ENCODE measurements at places on chromosomes 11 and 22.

DNA sequence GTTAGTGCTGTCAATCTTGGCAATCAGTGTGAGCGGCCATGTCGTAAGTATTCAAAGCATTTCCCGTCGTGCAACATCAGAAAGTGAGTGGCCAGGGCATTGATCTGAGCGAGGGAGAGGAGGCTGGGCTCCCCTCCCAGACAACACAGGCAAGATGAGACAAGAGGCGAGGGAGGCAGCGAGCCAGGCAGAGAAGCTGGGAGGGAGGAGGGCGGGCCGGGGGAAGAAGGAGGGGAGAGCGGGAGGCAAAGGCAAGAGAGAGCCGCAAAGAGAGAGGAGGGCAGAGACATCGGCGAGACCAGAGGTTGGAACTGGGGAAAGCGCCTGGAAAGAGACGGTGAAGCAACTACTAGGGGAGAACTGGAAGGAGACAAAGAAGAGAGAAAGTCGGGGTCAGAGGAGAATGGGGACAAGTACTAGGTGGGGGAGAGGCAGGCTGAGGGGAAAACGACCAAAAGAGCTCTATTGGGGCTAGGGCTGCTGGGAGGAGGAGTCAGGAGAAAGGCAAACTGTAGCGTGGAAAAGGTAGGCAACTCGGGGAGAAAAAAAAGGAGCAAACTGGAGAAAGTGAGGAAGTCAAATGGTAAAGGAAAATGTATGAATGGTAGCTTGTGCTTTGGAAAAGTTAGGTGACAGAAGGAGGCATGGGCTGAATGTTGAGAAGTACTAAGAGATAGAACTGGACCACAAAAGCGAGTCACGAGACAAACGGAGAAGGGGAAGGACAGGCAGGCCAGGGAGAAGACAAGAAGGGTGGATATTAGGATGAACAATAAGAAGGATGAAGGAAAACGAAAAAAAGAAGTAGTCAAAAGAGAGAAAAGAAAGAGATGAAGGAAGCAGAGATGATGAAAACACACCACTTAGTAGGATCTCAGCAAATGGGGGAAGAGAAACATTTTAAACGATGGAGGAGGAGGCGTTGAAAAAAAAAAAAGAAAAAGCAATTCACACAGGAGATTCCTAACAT is 130.5 kb upstream of the C11orf58 start:
- no peak for DNase-seq

DNA sequence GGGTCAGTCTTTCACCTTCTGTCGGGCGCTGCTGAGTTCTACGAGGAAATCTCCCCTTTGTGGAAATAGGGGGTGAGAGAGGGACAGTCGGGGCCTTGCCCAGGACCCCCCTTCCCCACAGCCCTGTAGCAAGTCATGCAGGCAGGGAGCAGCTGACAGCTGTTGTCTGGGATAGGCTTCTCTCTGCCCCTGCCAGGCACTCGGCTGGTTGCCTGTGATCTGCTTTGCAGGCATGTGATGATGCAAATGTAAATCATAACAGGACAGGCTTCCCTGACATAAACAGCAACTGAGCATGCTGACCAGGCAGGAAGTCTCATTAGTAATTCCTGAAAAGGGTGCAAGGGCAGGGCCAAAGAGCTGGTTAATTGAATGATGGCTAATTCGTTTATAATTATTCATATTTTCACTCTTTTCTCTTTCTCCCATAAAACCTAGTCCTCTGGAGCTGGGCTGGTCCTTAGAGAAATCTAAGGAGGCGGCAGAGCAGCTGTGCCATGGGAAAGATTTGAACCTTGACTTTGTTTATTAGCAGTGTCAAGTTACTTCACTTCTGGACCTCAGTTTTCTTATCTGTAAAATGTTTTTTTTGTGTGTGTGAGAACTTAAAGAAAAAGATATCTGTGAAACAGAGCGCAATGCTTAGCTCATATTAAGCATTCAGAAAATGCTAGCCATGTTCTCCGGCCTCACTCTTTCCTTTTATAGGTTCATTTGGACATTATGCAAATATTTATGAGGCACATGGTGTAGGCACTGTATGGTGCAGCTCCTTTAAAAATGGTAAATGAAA is 129.7 kb downstream of the LDLRAD3 start:
- DNase-seq: no peak

DNA sequence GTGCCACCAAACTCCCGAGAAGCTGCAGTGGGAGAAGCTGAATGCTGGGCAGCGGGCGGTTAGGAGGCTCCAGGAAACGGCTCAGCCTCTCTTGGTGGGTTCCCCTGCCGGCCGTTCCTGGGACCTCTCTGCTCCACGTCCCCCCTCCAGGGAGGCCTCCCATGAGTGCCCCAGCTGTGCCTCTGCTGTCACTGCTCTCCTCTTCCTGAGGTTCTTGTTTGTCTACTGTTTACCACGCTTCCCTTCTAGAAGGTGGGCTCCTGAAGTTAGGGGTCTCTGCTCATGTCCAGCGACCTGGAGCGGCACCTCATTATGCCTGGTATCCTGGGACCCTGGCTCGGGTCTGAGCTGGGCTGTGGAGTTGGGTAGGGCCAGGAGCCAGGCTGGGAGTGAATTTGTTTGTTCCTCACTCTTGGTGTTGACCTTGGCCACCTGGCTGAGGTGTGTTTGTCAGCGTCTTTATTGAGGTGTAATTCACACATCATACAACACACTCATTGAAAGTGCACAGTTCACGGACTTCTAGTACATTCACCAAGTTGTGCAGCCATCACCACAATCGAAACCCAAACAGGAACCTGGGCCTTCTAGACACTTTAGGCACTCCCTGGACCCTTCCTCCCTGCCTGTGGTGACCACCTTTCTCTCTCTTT is 37.8 kb upstream of the GRAMD4 start:
- DNase-seq: no peak

GRCh38 chr11:128621601-128622501 is 34.5 kb upstream of the ETS1 start:
- DNase-seq: no peak

GRCh38 chr11:18770479-18771125 is 21.0 kb downstream of the PTPN5 start:
- no peak for DNase-seq

GRCh38 chr11:69159150-69159852 is 3.6 kb downstream of the SMIM38 start:
- no peak for DNase-seq

- DNase-seq: no peak
These were observed 36.7 kb downstream of the ARHGAP20 start for GRCh38 chr11:110675548-110675947.

GRCh38 chr11:62340269-62340901 is 3.1 kb downstream of the ASRGL1 start:
- DNase-seq: no peak

GRCh38 chr11:67366961-67367760 is 6.2 kb downstream of the CLCF1 start:
- DNase-seq: no peak

DNA sequence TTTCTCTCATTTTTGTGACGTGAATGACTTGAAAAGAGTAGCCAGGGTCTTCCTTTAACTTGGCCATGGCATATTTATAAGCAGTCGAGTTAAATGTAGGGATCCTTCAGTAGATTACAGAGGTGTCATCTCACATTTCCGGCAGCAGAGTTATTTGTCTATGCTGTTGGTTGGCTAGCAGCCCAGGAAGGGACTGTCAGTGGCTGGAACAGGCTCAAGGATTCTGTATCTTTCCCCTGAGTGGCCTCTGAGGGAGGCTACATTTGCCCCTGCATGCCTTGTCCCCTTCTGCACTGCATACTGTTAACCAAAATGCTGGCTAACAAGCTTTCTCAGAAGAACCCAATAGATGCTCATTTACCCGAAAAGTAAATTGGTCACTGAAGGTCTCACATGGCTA is 187.6 kb downstream of the PGR start:
- no peak for DNase-seq

GRCh38 chr22:43909708-43910107 is 13.9 kb upstream of the PNPLA3 start:
- no peak for DNase-seq

- DNase-seq: no peak
These were observed 831 bp upstream of the TMEM135 start for GRCh38 chr11:87036756-87037449.

DNA sequence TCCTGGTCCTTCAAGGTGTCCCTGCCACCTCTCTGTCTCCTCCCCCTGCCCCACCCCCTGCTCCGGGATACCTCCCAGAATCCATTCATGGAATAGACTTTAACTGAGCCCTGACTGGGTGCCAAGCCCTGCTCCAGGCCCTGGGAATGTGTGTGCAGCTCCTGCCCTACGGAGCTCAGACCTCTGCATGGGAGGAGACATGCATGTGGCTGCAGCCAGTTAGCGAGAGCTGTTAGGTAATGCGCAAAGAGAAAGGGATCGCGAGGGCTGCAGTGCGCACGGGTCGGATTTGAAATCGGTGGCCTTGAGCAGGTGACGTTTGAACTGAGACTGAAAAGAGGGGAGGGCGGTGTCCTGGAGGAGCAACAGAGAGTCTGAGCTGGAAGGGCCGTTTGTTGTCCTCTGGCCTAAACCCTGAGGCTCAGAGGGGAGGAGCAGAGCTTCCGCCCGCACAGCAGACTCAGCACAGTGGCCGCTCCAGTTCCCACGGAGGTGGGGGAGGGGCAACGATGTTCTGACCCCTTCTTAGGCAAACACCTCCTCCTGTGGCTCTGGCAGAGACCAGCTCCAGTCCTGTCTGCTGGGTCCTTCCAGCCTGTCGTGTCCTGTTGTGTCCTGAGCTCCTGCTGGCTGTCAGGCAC is 19.8 kb upstream of the LRRC10B start:
- no peak for DNase-seq

GRCh38 chr11:96319898-96320656 is 22.9 kb downstream of the MAML2 start:
- DNase-seq: no peak

GRCh38 chr11:8333811-8334401 is 70.2 kb upstream of the LMO1 start:
- DNase-seq: no peak

DNA sequence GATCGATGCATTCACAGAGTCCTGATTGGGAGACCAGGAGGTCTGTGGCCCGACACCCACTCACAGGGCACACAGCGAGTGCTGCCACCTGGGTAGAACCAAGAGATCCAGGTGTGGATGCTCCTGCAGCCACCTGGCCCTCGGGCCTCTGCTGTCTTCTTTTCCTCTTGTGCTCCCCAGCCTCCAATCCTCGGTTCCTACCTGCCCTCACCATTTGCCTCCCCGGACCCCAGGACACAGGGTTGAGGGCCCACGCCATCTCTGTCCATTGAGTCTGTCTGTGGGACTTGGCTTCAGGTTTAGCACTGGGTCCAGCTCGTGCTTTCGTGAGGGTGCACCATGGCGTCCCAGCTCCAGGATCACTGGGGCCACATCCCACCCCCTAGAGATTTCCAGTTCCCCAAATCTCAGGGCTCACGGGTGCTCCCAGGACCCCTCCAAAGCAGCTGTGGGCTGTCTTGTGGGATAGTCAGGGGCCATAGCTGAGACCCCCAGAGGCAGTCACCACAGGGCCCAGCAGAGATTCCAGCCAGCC is 591.1 kb downstream of the BRD1 start:
- no peak for DNase-seq

DNA sequence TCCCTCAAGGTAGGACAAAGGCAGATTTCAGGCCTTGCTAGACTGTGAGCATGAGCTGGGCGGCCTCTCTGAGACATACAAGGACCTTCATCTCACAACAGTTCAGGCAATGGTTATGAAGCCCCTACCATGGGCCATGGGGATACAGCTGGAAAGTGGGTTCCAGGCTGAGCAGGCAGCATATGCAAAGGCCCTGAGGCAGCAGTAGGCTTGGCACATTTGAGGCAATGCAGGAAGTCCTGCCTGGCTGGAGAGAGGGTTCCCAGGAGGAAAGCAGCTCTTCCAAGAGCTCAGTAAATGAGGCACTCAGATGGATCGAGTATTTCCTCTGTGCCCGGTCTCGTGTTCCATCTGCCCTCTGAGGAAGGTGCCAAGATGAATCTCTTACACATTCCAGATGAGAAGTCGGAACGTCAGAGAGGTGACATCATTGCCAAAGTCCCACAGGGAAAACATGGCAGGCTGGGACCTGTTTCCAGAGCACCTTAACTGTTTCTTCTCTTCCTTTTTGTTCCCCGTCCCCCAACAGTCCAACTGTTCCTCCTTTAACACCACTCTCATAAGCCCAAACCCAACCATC is 388.6 kb downstream of the MN1 start:
- no peak for DNase-seq

All from T-helper 17 cell (primary cell).